Esophagus squamous epithelium (tissue), 5 donors: ENCODE measurements at places on chromosomes 16 and 17. TPM values are rescaled to one million over a fixed set of nuclear protein-coding genes. Genes with fewer than 3 reads are reported as not detected.

Gene TMEM114
- total RNA-seq: not detected

Gene KRT39
- not detected for total RNA-seq

Gene ATP2A3
- total RNA-seq: 4.5 TPM

DNA sequence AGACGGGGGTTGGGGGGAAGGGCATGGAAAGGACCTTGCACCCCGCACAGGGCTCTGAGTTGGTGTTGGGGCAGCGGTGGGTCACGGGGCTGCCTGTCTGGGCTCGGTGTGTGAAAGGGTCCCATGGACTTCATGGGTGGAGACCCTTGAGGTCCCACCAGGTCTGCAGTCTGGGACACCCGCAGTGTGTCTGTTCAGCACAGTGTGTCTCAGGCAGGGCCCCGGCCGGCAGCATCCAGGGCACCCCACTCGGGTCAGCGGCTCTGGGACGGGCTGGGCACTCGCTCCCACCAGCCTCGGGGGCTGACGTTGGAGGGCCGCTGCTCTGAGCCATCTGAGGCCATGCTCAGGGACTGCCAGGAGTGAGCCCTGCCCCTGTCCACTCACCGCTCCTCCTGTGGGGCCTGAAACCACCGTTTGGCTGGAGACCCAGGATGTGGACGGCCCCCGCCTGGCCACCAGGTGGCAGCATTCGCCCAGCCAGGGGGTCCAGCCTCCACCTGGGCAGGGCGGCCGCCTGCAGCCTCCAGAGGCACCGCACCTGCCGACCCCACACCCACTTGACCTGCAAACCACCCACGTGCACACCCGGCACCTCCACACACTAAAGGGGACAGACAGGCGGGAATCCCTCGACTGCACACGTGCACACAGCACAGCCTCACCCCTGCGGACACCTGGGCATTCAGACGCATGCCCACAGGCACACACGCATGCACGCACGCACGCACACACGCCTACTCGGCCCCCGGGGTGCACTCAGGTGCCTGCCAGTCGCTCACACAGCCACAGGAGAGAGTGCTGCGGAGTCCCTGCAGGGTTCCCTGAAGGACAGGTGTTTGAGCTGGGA, 10.1 kb upstream of the ZFPM1 start:
- DNase-seq: no peak

DNA sequence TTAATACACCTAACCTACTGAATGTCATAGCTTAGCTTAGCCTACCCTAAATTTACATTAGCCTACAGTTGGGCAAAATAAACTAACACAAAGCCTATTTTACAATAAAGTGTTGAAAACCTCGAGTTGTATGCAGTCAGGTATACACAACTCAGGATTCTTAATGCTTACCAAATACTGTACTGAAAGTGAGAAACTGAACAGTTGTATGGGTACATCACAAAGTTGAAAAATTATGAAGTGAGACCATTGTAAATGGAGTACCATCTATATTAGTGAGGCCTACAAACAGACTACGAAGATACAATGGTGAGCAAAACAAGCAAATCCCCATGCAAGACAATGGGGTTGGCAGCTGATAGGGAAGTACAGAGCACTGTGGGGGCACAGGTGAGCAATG, 79.7 kb downstream of the VAT1L start:
- no peak for DNase-seq
